ENCODE measurements at places on chromosomes 4 and X.
A peak's percentile ranks its signal among the peaks of the same experiment; 100 is the strongest.

DNA sequence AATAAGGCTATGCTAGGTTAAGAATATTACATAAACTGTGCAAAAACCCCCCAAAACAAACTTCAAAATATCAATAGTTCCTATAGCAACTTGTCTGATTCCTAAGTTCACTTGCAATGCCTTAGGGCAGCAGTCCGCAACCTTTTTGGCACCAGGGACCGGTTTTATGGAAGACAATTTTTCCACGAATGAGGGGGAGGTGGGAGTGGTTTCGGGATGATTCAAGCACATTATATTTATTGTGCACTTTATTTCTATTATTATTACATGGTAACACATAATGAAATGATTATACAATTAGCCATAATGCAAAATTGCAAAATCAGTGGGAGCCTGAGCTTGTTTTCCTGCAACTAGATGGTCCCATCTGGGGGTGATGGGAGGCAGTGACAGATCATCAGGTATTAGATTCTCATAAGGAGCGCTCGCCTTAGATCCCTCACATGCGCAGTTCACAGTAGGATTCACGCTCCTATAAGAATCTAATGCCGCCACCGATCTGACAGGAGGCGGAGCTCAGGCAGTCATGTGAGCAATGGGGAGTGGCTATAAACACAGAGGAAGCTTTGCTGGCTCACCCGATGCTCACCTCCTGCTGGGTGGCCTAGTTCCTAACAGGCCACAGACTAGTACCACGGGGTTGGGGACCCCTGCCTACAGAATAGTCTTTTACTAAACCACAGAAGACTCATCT, 39.7 kb downstream of the ACOX3 start:
- no peak for DNase-seq

DNA sequence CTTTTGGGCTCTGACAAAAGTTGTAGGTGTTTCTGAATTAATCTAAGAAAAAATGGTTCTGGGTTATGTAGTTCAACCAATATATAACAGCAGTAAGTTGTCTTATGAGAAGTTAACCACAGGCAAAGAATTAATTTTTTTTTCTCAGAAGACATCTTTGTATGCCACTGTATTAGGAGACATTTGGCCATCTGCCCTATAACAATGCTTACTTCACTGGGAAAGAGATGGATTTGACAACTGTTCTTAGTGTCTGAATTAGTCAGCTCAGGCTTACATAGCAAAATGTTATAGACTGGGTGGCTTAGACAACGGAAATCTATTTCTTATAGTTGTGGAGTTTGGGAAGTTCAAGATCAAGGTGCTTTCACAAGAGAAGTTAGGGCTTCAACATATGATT, 508.1 kb downstream of the STIM2 start:
- DNase-seq: no peak

GRCh38 chrX:139932073-139932900, 566 bp downstream of the ATP11C start:
- peak; percentile 35 for DNase-seq

GRCh38 chrX:153885208-153885787, 675 bp downstream of the L1CAM start:
- no peak for DNase-seq

- DNase-seq: no peak
Observed at GRCh38 chrX:108165383-108166111, 74.0 kb downstream of the ATG4A start.

GRCh38 chrX:16633754-16634153, 16.2 kb upstream of the S100G start:
- no peak for DNase-seq

GRCh38 chr4:120844528-120844921, 78.0 kb downstream of the PRDM5 start:
- DNase-seq: no peak

DNA sequence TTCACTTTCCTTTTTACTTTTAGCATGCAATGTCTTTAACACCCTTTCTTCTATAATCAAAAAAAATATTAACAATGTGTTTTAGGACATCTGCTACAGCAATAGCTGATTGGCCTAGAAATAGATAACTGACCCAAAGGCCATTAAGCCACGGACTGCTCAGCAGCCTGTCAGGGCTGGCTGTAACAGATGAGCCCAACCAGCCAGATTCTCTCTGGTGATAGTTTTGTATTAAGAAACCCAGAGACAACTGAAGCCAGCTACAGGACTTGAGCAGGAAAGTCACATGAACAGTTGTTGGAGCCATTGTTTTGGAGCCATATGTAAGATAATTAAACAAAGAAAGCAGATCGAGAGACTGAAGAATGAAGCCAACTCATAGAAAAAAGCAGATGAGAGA, 80.3 kb downstream of the DDIT4L start:
- DNase-seq: no peak

- DNase-seq: no peak
Observed at GRCh38 chr4:26183017-26183416, 137.8 kb upstream of the RBPJ start.

DNA sequence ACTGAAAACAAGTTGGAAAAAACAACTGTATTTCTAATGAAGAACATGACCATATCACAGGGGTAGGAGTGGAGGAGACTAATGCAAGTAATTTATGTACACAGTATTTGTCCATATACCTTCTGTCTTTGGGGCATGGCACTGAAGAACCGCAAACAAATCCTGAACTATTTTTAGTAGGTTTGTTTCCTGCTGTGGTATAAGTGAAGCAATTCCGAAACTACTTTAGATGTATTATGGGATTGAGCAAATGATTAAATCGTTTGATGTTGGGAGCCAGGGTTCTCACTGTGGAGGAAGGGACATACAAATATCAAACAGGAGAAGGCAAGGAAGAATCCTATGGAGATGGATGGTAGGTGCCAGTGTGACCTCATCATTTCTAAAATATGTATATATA, 18.9 kb upstream of the SH3KBP1 start:
- no peak for DNase-seq

GRCh38 chr4:58111818-58112217, 1001.6 kb upstream of the IGFBP7 start:
- DNase-seq: no peak

DNA sequence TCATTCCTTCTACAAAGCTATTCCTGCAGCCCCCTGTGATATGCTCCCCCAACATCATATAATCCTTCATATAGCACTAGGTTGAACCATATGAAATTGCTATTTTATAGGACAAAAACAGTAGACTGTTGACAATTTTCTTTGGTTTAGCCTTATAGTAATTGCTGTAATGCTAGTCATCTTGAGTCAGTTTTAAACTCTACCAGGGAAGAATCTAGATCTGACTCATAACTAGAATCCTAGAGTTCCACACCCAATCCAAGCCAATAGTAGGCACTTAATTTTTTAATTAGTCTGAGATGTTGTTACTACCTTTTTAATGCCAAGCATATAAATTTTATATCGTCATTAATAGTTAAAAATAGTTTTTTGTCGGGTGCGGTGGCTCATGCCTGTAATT, 136.8 kb downstream of the CHRNA9 start:
- DNase-seq: no peak

DNA sequence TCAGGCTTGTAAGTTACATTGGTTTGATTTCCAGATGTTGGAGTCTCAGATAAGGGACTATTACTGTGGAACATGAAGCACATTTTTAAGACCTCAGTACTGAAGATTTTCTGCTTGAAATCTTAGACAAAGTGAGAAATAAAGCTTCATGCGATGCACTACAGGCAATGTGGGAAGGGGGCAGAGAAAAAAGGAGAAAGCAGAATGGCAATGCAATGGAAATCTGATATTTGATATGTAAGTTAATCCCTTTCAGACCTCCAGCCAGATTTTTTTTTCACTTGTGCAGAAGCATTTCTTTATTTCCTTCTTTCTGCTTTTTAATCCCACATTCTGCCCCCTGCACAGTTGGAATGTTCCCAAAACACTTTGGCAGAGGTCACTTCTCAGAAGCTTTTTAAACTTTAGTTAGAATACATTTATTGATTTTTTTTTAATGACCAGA, 174.3 kb downstream of the ADGRL3 start:
- no peak for DNase-seq

- DNase-seq: no peak
Observed at GRCh38 chr4:187612301-187612700, 383.3 kb upstream of the ZFP42 start.

- no peak for DNase-seq
Observed at GRCh38 chr4:102400898-102401297, 55.6 kb upstream of the SLC39A8 start.

GRCh38 chr4:85701861-85702321, 226.9 kb downstream of the ARHGAP24 start:
- DNase-seq: no peak
